ENCODE measurements at places on chromosomes 4 and X. TPM values are rescaled to one million over a fixed set of nuclear protein-coding genes. Genes with fewer than 3 reads are reported as not detected.

DNA sequence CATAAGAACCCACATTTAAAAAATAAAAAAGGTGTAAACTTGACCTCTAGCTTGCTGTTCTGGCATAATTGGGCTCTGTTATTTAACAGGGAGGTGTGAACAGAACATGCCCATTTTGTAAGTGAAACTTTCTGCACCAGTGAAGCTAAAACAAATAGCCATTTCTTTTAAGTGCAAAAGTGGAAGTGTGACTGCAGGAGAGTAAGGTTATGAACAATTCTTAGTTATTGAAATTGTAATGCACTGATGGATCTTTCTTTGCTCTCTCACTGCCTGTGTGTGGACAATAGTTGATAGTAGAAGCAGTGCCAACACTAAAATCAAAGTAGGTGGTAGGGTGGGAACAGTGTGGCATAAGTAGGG is 12.6 kb downstream of the P2RY10 start:
- no peak for DNase-seq

DNA sequence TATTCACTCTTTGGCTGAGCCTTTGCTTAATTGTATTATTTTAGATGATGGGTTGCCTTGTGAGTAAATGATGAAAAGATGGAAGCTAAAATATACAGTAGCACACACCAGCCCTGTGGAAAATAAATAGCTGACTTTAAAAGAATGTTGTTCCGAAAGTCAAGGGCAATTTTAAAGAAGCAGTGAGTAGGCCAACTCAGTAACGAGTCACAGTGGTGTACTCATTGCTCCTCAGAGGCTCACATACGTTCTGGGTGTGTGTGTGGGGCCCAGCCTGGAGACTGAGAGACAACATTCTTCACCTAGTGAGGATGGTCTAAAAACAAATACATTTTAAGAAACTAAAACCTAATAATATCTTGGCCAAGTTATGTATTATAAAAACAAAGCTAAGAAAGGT is 640.3 kb downstream of the TRIML1 start:
- DNase-seq, result no peak

- no peak for DNase-seq
Observed at GRCh38 chrX:153845842-153846241, 15.5 kb upstream of the PDZD4 start.

DNA sequence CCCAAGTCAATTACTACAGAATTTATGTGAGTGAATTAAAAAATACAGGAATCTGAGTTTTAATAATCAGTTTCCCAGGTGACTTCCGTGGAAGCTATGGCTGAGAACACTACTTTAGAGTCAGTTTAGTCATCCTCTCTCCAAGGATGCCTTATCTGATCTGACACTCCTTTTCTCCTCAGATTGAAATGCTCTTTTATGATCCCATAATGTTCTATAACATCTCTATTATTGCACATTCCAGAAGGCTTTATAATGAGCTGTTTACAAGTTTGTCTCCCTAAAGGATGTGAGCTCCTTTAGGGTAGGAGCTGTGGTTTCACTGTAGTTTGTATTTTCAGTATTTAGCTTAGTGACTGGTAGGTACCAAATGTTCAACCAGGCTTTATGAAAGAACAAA is 90.0 kb downstream of the GPRIN3 start:
- DNase-seq, result no peak

GRCh38 chr4:81453024-81453423 is 18.7 kb downstream of the RASGEF1B start:
- no peak for DNase-seq

Gene SCARB2
- 149 TPM for total RNA-seq

Gene PCDH11X
- 1.4 TPM for total RNA-seq

Gene FAT4
- total RNA-seq, result 32.7 TPM

Gene AR
- total RNA-seq, result 6.6 TPM

Gene REPS2
- total RNA-seq, result 8.8 TPM

Gene EDA2R
- total RNA-seq, result 0.70 TPM

Gene CORIN
- 5.9 TPM for total RNA-seq

Gene NPY2R
- total RNA-seq, result not detected

Gene CABS1
- not detected for total RNA-seq
